ENCODE measurements at places on chromosomes 6 and 20.

GRCh38 chr20:63383556-63383955 lies 22.4 kb upstream of the CHRNA4 start:
- DNase-seq, result no peak

GRCh38 chr6:30747300-30747687 lies 2.9 kb upstream of the IER3 start:
- DNase-seq, result no peak

- no peak for DNase-seq
Observed at GRCh38 chr20:23093613-23094012, 7.5 kb upstream of the CD93 start.

DNA sequence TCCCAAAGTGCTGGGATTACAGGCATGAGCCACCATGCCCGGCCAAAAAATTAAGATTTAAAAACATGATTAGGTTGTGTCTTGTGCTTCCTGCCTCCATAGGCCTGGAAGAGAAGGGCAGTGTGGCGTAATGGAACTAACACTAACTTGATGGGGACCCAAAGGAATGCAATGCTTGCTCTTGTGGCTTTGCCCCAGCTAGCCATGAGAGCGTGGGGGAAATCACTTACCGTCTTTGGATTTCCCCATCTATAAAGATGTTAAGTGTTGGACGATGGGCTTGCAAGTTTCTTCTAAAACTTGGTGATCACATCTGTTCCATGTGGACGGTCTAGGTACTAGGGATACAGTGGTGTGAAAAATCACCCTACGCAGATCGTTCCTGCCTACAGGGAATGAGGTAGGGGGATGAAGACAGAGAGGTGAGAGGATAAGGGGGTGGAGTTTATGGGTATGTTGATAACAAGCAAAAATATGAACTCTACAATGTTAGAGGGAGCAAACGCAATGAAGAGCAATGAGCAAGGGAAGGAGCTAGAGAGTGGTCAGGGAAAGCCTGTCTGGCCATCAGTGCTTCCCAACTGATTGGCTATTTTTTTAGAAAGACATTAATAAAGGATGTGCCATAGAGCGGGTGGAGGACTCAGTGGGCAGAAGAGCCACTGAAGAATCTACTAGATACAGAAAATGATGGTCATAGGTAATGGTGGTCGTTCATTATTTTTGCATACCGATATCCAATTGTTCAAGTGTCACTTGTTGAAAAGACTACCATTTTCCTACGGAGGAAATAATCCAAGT lies 165.2 kb downstream of the BCAS1 start:
- no peak for DNase-seq

- DNase-seq, result no peak
Observed at GRCh38 chr20:44692932-44693480, 22.2 kb upstream of the CCN5 start.

All from NCI-H69 (cell line).